ENCODE measurements at places on chromosomes 1 and 21.

DNA sequence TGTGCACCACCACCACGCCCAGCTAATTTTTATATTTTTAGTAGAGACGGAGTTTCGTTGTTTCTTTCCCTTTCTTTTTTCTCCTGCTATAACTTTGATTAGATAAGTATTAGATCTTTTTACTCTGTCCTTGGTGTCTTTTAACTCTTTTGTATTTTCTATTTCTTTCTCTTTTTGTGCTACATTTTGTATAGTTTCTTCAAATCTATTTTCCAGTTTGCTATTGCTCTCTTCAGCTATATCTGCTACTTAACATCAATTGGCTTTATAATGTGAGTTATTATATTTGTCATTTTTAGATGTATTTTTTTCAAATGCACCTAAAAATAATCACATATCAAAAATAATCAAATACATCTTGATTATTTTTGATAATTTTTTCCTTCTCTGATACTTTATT, 16.0 kb upstream of the ERRFI1 start:
- DNase-seq: no peak

DNA sequence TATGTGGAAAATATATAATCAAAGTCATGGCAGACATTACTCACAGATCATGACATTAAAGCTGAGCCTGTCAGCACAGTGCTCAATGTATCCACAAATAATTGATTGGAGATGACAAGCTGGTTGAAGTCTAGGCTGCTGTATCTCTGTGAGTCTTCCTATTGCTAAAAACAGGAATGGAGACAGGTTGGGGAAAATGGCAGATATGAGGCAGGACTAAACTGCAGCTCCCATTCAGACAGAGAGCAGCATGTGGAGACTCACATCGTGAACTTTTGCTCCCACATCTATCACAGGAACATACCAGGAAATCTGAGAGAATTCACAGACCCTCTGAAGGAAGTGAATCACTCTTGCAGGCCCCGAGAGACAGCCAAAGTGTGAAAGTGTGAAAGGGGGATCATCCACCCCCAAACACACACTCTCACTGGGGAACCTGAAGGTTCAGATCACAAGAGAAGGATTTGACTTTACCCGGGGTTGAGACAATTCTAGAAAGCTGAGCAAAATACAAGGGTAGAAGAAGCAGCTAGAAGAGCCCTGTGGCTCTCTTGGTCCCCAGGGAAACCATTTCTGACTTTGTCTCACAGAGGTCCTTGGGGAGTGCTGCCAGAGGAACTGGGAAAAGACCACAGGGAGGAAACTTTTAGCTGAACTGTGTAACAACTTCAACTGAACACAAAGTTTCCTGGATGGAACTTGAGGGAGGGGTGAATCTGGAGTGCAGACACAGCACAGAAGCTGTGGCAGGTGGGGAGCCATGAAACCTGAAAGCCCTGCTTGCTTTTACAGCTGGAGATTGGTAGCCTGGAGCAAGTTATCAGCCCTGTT, 173.4 kb downstream of the S1PR1 start:
- no peak for DNase-seq

GRCh38 chr1:45854724-45855123, 51.3 kb downstream of the MAST2 start:
- DNase-seq: no peak

- no peak for DNase-seq
Measured at GRCh38 chr1:214660190-214660589, 57.2 kb downstream of the CENPF start.

- no peak for DNase-seq
Measured at GRCh38 chr1:41833519-41834000, 85.2 kb downstream of the HIVEP3 start.

DNA sequence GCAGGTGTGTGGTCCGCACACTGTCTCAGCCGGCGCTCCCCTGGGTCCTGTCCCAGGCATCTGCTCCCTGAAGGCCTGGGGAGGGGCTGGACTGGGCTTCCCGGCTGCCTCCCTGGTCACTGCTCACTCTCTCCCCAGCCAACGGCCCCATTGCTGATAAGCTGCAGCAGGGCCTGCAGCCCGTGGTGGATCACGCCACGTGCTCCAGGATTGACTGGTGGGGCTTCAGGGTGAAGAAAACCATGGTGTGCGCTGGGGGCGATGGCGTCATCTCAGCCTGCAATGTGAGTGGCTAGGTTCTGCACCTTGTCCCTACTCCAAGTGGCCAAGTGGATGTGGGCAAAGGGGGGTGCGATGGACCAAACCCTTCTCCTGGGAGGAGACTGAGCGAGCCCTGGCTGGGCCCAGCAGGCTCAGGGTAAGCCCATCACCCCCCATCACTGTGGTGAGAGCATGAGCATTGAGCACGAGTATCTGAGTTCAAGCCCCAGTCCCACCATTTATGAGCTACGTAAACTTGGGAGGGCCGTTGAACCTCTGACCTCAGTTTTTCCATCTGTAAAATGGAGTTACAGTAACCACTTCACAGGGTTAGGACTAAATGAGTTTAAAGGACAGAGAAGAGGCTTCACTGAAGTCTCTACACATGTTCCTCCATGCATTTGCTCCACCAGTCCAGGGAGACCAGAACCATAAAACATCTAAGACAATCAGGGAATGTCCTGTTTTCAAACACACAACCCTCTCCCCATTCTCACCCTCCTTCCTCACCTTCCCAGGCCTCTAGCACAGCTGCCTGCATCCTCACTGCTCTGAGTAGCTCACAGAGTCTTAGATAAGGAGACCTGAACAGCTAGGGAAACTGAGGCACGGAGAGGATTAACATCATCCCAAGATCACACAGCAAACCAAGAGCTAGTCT, 6.5 kb downstream of the CTRC start:
- DNase-seq: no peak

DNA sequence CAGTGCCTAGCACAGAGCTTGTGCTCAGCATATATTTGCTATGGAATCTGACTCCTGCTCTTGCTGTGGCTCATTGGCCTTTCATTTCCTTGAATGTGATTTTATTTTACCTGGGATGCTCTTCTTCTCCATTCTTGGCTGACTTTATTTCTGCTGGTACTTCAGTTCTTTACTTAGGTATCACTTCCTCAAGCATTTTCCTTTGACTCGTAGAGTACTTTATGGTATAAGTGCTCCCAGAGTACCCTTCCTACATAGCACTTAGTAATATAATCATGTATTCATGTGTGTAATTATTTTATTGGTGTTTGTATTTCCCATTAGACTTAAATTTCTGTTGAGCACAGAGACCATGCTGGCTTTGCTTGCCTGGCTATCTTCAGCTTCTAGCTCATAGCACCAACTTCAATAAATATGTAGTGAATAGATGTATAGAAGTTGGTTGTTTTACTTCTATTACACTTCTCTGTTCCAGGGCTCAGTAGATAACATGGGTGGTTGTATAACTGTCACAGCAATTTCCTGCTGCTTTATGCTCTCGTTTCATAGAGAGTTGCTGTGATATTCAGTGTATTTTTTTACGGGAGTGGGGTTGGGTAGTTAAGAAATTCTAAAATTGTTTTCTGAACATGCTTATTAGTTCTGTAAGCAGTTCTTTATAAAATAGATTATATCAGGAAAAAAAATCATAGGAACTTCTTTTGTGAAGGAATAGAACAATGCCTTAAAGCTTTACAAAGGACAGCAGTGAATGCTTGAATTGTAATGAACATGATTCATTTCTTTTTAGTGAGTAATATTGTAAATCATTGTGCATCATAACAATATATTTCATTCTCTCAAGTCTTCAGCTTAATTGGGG, 112.2 kb downstream of the NEK7 start:
- no peak for DNase-seq

- no peak for DNase-seq
Measured at GRCh38 chr1:240096974-240097373, 5.3 kb downstream of the FMN2 start.

DNA sequence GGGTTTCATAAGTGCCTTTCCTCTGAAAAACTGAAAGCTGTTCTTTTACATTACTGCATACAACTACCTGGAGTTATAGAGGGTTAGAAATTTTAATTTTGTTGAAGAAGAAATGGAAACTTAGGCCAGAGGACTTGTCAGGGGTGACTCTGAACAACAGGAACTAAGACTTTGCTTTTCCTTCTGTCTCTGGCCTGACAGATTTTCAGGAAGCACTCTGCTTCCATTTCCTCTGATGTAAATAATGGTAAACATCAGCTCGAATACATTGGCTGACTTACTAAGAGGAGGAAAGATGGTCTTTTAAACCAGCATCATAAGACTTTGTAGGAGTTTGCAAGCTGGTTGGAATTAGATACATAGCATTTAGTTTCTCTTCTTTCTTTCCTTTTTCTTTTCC, 27.1 kb upstream of the PLEKHM2 start:
- no peak for DNase-seq

DNA sequence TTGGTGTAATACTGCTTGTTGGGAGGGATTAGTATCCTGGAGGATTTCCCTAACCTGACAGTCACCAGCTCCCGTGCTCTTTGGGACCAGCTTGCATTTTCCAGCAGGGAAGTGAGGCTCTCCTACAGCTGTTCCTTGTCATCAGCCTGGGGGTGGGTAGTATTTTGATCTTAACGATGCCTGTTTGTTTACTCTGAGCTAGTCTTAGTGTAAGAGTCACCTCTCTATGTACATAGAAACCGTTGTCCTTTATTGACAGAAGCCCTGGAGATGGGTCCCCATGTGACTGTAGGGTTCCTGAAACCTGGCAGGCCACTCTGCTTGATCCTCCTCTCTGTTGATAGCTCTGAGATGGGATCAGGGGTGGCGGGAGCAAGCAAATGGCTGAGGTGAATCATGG, 58.0 kb downstream of the ACP6 start:
- DNase-seq: no peak

DNA sequence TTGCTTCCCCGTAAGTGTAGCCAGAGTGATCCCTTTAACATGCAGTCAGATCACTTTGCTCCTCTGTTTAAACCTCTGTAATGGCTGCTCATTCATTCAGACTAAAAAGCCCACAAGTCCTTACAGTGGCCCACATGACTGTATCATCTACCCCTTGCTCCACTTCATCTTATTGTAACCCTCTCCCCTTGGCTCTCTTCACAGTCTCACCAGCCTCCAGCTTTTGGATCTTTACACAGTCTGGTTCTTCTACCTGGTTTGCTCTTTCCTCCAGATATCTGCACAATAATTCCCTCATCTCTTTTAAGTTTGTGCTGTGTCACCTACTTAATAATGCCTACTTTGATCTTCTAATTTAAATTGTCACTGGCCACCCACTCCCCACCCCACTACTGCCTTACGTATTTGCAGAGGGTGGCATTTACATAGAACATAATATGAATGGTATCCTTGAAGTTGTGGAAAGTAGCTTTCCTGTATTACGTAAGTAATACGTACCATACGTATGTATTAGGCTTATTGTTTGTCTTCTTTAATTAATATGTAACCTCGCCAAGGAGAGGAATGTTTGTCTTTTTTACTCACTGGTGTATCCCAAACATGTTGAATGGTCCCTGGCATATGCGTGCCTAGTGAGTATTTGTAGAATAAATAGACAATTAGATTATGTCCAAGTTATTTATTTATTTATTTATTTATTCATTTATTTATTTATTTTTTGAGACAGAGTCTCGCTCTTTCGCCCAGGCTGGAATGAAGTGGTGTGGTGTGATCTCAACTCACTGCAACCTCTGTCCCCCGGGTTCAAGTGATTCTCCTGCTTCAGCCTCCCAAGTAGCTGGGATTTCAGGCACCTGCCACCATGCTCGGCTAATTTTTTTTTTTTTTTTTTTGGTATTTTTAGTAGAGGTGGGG, 48.6 kb downstream of the TSNAX start:
- no peak for DNase-seq

DNA sequence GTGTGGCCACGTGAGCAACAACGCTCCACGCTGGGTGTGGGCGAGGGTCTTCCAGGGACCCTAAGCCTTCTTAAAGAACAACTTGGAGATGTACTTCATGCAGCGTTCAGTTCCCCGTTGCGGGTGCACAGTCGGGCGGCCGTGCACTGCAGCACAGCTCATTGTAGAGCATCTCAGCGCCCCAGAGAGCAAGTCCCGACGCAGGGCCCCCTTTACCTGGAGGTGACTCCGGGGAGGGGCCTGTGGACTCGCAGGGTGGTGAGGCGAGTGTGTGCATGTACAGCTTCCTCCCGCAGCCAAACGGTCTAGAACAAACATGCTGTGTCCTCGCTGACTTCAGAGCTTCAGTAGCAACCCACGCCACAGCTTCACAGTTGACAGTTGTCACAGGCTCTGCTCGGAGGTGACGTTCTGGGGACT, 19.5 kb downstream of the RRP1 start:
- DNase-seq: no peak

DNA sequence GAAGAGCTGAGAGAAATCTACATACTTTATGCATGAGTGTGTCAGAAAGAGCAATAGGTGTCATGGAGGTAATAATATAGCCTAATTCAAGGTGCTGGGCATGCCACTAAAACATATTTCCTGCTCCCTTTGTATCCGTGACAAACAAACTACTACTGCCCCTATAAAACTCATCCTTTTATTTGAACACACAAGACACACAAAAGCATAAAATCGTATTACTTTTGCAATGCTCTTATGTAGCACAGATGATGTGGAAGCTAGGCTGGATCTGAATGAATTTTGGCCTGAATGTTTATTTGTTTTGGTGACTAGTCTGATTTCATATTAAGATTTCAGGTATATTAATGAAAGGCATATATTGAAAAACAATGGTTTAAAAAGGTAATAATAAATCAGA, 239.3 kb upstream of the NEGR1 start:
- no peak for DNase-seq

- no peak for DNase-seq
Measured at GRCh38 chr21:42646836-42647235, 6.6 kb upstream of the PDE9A start.

GRCh38 chr1:8976896-8977450, 31.3 kb downstream of the CA6 start:
- DNase-seq: no peak

GRCh38 chr1:190205713-190206112, 272.0 kb downstream of the BRINP3 start:
- no peak for DNase-seq

DNA sequence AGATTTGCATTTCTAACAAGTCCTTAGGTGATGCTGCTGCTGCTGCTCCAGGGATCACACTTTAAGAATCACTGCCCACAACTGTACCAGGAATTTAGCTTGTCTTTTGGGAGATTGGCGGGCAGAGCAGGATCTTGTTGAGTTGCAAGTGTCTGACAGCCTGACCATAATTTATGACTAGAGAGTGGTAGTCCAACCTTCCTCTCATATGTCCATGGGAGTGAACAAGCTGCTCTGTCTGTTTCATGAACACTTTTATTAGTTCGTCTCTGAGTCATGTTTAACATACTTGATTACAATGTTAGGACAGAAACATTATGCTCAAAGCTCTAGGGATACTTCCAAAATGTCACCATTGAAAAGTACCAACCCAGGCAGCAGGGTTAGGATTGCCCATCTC, 169.6 kb downstream of the TGFB2 start:
- no peak for DNase-seq

DNA sequence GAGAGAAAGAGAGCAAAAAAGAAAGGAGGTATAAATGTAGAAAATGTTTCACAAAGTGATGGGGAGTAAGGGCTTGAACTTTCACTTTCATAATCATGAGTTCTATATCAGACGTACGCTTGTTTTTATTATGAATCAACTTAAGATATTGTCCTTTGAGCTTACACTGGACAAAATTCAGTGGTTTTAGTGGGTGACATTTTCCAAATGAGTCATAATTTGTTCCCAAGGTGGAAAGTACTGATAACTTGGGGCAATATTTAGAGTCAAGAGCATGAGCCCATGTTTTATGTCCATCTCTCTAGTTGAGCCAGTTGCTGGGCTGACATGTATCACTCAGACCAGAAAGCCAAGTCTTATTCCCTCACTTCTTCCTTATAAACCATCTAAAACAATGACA, 161.6 kb downstream of the CHRM3 start:
- no peak for DNase-seq
